ENCODE measurements at places on chromosomes 5 and 9.

- DNase-seq, result peak; percentile 73
Observed at GRCh38 chr5:7927466-7928375, 58.8 kb downstream of the MTRR start.

- DNase-seq, result no peak
Observed at GRCh38 chr5:179769796-179770195, 24.0 kb upstream of the LTC4S start.

- DNase-seq, result no peak
Observed at GRCh38 chr5:72949481-72949880, 6.4 kb upstream of the FCHO2 start.

- no peak for DNase-seq
Observed at GRCh38 chr5:82519558-82519957, 241.4 kb upstream of the RPS23 start.

DNA sequence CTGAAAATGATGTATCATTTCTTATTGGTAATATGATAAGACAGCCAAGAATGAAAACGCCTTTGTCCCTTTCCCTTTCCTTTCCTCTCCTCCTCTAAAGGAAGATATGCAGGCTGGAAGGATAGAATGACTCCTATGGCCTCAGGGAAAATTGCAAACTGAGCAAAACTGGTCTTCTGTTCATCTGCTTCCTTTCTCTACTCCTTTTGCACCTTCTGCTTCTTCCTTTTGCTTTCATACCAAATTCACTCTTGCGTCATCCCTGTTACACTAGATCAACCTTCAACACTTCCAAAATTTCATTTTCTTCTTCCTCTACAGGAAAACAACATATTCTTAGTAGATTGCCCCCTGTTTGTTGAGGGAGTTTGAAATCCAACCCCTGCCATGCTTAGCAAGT is 234.1 kb downstream of the ADAMTS6 start:
- DNase-seq, result no peak

GRCh38 chr9:32067261-32067660 is 317.2 kb upstream of the ACO1 start:
- no peak for DNase-seq

DNA sequence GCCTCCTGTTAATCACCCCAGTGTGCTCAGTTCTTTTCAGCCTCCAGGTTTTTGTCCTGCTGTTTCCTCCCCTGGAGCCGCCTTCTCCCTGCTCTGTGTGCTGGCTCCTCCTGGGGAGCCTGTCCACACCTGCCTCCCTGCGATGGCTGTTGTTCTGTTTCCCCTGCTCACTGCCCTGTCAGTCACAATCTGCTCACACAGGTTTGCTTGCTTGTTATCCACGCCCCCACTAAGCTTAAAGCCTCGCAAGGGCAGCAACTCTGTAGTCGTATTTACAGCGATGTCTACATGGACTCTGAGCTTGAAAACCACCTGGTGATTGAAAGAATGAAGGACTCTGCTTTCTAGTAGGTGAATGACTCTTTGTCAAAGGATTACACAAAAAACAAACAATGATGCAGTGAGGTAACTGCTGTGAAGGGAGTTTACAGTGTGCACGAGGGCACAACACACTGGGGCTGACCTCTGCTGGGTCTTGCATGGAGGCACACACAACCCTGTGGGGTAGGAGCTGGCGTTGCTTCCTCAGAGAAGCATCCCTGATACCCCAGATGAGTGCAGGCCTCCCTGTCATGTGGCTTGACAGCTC is 39.6 kb upstream of the TEX48 start:
- DNase-seq, result no peak

GRCh38 chr9:125586172-125586511 is 120.9 kb downstream of the MAPKAP1 start:
- DNase-seq, result no peak

DNA sequence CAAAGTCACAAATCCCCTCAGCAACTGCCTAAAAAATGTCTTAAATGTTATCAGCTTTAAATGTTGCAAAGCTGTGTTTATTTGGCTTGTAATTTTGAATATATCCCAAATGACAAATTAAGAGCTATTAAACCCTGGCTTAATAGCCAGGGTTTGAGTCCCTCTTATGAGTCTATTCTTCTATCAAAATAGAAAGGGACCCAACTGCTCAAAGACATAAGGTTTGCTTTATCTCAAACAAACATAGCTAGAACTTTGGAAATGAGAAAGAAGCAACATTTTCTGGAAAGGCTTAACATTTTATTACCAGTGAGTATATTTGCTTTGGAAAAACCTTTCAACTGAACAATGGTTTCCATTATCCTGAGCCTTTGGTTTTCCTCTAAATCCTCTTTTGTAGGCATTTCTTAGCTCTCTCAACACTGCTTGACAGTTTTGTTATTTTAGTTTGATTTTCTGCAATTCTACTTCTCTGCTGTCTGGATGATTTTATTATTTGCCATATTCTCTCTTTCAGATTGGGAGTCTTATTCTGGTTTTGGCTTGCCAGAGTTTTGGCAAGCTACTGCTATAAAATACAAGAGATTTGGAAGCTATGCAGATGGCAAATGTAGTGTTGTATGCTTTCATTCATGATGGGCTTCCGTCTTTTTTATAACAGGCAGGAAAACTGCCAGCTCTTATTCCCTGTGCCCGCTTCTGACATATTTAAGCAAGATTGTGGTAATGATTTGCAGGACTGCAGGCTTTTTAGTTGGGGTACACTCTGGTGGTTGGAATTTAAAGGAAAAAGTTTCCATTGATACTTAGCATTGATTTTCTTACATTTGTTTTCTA is 734.9 kb downstream of the DTWD2 start:
- DNase-seq, result no peak

DNA sequence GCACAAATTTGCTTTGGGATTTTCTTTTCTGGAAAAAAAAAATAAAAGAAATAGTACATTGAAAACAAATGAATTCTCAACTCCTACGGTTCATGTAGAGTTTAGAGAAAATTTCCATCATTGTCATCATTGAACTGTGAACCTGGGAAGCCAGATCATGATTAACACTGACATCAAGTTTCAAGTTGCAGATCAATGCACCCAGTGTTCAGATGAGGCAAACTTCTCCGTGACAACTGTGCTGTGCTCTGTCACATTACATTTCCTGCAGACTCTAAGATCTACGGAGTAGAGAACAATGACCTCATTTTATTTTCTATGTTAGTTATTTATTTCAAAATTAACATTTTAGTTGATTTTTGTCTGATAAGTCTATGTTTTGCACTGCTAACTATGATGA is 99.7 kb downstream of the MAP1B start:
- DNase-seq, result no peak

GRCh38 chr5:7886849-7887475 is 18.0 kb downstream of the MTRR start:
- DNase-seq, result peak; percentile 61

All from T47D (cell line).